NCI-H460 (cell line): ENCODE measurements at places on chromosomes 5 and 9. TPM values are rescaled to one million over a fixed set of nuclear protein-coding genes. Genes with fewer than 3 reads are reported as not detected.

GRCh38 chr5:63262185-63262981 is 683.8 kb downstream of the LRRC70 start:
- DNase-seq: peak; percentile 20

DNA sequence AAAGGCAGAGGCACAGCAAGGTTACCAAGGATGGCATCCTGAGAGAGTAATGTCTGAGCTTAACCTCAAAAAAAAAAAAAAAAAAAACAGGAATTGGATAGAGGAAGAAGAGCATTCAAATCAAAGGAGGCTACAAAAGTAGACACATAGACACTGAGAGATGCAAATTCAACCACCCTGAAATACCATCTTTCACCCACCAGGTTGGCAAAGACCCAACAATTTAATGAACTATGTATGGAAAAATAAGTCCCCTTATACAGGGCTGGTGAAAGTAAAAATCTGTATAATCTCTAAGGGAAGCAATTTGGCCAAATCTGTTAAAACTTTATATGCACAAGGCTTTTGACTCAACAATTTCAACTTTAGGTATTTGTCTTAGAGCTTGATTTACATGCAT is 4.9 kb downstream of the NADK2 start:
- DNase-seq: no peak

DNA sequence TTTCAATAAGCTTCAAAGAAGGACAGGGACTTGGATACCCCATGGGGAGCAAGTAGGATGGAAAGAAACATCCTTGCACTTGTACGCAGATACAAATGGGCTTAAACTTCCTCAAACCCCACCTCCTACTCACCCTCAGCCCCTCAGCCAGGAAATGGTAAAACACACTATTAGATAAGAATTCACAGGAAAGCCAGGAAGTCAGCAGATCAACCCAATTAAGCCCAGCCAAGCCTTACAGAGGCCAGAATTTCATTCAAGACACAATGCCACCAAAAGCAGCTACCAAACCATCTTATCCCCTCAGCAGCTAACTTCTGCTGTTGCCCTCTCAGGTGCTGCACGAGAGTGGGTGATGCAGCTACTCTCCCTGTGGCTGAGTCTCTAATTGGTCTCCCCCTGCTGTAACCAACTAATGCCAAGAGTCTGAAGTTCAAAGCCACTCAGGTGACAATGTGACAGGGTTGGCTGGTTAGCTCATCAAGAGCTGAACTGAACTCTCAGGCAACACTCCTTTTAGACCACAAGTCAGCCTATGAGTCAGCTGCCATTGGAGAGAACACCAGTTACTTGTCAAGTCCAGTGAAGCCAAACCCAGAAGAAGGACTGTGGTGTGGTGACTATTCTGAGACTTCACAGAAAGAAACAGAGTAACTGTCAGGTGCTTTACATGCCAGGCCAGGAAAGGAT is 201.9 kb downstream of the ZNF608 start:
- DNase-seq: no peak

PCDHA13 gene
- 1.2 and 1.3 TPM in 2 replicates for total RNA-seq

- DNase-seq: no peak
These were observed 41.5 kb downstream of the HACD4 start for GRCh38 chr9:20989923-20990341.

KDM4C gene
- 10.5 and 13.5 TPM in 2 replicates for total RNA-seq

- DNase-seq: no peak
These were observed 72.0 kb downstream of the MROH2B start for GRCh38 chr5:40999142-40999541.

GRCh38 chr9:89637787-89638186 is 33.0 kb downstream of the GADD45G start:
- no peak for DNase-seq

- DNase-seq: no peak
These were observed 136.3 kb downstream of the TTLL11 start for GRCh38 chr9:121956808-121957207.

KCNIP1 gene
- total RNA-seq: not detected in 2 replicates

DNA sequence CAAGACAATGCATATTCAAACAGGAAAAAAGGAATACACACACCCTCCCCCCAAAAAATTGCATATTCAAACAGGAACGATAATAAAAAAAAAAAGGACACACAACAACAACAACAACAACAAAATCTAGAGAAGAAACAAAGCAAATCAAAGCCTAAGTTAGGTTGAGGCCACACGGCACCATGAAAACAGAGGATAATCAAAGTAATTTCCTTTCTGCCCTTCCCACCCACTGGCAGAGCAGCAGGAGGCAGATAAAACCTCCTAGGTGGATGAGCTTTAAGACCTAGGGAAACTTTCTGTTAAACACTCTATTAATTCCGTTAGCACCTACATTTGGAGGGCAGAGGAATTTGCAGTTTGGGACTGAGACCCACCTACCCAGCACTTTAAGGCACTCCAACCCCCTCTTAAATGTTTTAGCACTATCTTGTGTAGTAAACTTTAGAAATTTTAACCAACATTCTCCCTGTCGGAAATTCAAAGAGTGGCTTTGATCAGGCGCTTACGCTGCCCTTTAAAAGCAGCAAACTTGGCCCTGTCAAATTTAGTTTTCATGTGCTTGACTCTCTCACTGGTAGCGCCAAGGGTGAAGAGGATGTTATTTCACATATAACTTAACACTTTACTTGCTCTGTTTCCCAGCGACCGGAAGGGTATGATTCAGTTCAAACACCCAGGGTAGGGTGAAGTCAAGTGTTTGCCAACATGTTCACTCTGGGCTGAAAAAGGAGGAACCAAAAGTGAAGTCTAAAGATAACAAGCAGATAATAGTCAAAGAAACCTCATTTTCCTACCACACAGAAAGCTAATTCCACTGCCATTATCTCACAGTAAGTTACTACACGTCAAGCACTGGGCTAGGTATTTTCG is 9.2 kb downstream of the ENC1 start:
- peak; percentile 91 for DNase-seq

PLPPR1 gene
- not detected in 2 replicates for total RNA-seq

GRCh38 chr5:72123764-72124376 is 16.6 kb downstream of the MAP1B start:
- DNase-seq: no peak

GRCh38 chr9:89655056-89655989 is 50.5 kb downstream of the GADD45G start:
- no peak for DNase-seq

- no peak for DNase-seq
These were observed 140.1 kb downstream of the KDM4C start for GRCh38 chr9:6897898-6898302.

- peak; percentile 52 for DNase-seq
These were observed 49.2 kb downstream of the ANXA1 start for GRCh38 chr9:73200694-73201452.

DNA sequence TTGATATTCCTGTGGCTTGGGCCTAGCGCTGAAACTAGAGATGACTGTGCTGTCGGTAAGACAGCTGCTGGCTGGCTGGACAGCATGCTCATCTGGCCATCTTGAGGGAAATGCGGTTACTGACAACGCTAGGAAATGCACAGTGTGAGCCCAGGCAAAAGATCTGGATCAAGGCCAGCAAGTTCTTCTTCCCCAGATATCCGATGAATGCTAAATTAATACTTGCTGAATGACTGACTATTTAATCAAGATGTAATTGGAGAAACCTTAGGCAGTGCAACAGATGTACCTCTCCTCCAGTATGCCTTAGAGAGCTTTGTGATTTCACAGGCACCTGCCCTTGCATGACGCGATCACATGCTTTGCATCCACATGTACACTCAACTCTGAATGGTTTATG is 659.1 kb downstream of the EFNA5 start:
- DNase-seq: no peak

ADRA1B gene
- total RNA-seq: 0.12 and 0.17 TPM in 2 replicates

- DNase-seq: no peak
These were observed 2.1 kb downstream of the CA9 start for GRCh38 chr9:35675732-35676392.

SPATA31A3 gene
- total RNA-seq: not detected in 2 replicates

DNA sequence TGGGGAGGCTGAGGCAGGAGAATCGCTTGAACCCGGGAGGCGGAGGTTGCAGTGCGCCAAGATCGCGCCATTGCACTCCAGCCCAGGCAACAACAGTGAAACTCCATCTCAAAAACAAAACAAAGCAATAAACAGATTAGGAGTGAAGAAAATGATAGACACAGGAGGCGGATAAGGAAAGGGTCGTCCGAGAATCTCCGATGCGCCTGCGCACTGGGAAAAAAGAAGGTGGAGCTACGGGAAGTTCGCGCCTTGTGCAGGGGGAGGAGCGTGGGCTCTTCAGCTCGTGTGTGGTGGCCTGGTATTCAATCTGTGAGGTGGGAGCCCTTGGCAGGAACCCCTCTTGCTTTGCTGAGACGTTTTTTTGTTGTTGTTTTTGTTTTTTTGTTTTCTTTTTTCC is 47.3 kb downstream of the GNA14 start:
- no peak for DNase-seq

- DNase-seq: no peak
These were observed 3.6 kb upstream of the CPLX2 start for GRCh38 chr5:175867587-175868347.

FOXI1 gene
- total RNA-seq: not detected in 2 replicates

GRCh38 chr5:113320273-113320780 is 114.5 kb downstream of the TSSK1B start:
- no peak for DNase-seq

GRCh38 chr5:50415912-50416311 is 25.2 kb downstream of the EMB start:
- DNase-seq: no peak
